ENCODE measurements at places on chromosomes 1 and 21. TPM values are rescaled to one million over a fixed set of nuclear protein-coding genes. Genes with fewer than 3 reads are reported as not detected.
A peak's percentile ranks its signal among the peaks of the same experiment; 100 is the strongest.

DNA sequence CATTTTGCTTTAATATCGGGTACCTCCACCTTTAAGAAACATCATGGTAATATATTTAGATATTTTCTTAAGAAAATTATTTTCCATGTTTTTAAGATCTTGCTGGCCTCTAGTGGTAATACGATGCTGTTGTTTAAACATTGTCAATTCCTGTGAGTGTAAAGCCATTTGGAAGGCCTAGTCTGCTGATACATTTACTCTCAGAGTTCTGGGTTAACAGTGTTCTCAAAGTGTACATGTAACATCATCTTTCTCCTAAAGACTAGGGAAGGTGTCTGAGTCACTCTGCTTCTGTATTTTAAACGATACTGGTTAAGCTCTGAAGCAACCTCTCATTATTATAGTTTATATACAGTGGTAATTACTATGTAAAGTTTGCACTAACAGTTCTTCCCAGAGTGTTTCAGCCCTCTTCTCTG is 189.1 kb downstream of the RASAL2 start:
- no peaks in the 10 kb centered on the region for H3K4me1 ChIP-seq
- H3K4me3 ChIP-seq = no peak overlapping the region
- no peak overlapping the region for H3K27ac ChIP-seq
- no peaks in the 10 kb centered on the region for H3K36me3 ChIP-seq

- DNase-seq = no peak
- no peaks in the 10 kb centered on the region for H3K27me3 ChIP-seq
- no peak overlapping the region for H3K4me3 ChIP-seq
- H3K27ac ChIP-seq = no peak overlapping the region
- peaks cover 10% of the 10 kb centered on the region for H3K4me1 ChIP-seq
Measured at GRCh38 chr1:43942411-43942810, 4.3 kb upstream of the IPO13 start.

- DNase-seq = no peak
- peak overlapping the region; percentile 68 for H3K27ac ChIP-seq
- no peak overlapping the region for H3K4me3 ChIP-seq
- no peaks in the 10 kb centered on the region for H3K27me3 ChIP-seq
- H3K36me3 ChIP-seq = no peaks in the 10 kb centered on the region
Measured at GRCh38 chr1:201702936-201703335, 126.0 kb upstream of the IPO9 start.

DNA sequence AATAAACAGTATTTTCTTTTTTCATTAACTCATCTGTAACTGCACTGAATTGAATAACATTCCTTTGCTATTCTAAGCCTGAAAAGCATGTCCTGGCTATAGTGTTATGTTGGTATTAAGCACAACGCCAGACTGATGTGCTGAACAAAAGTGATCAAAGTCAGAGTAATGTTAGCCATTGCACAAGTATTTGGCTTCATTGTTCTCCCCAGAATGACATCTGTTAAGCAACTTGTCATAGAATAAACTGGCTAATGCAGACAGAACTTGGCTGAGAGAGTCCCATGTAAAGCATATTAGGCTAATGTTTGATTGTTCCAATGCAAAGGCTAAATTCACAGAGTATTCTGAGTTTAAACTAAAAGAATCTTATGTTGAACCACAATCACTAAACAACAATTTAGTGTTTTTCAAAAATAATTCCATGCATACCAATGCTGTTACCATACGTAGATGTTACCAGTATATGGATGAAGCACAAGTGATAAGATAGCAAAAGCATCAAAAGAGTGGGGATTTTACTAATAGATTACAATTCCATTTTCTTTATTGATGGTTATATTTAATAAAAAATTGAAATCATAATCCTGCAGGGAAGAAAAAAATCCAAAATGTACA is 235.3 kb upstream of the DMRTA2 start:
- DNase-seq = no peak
- no peaks in the 10 kb centered on the region for H3K36me3 ChIP-seq
- no peaks in the 10 kb centered on the region for H3K4me1 ChIP-seq
- no peak overlapping the region for H3K27ac ChIP-seq
- no peak overlapping the region for H3K4me3 ChIP-seq

DNA sequence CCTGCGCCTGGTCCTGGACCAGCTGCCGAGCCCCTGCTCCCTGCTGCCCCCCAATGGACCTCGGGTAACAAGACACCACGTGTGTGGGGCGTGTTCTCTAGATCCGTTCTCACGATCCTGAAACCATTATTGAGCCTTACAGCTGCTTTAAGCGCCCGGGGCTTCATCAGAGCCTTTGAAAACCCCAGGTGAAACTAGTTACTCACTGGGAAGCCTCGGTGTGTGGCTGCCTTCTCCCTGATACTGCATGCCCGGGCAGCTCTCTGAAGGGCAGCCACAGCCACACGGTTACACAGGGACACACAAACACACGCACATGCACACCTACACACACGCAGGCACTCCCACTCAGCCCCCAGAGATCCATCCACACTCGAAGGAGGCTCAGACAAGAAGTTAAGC is 5.3 kb downstream of the HES2 start:
- peaks cover 2% of the 10 kb centered on the region for H3K4me1 ChIP-seq
- peaks cover 56% of the 10 kb centered on the region for H3K27me3 ChIP-seq
- no peak overlapping the region for H3K4me3 ChIP-seq
- no peak overlapping the region for H3K27ac ChIP-seq
- no peaks in the 10 kb centered on the region for H3K36me3 ChIP-seq

- H3K36me3 ChIP-seq = no peaks in the 10 kb centered on the region
- H3K27ac ChIP-seq = peak overlapping the region; percentile 31
- H3K27me3 ChIP-seq = no peaks in the 10 kb centered on the region
- H3K4me3 ChIP-seq = no peak overlapping the region
- peaks cover 66% of the 10 kb centered on the region for H3K4me1 ChIP-seq
Measured at GRCh38 chr1:165639821-165640623, 9.0 kb downstream of the MGST3 start.

The WNT2B gene
- 1.7 TPM for total RNA-seq

The HSPA13 gene
- total RNA-seq = 25.4 TPM

The FMOD gene
- total RNA-seq = 20.1 TPM
